Sigmoid colon (tissue), 7 donors: ENCODE measurements at places on chromosomes 6 and 20. TPM values are rescaled to one million over a fixed set of nuclear protein-coding genes. Genes with fewer than 3 reads are reported as not detected.

GRCh38 chr6:161272635-161273273, 1.1 kb downstream of the AGPAT4 start:
- DNase-seq: peak; percentile 17

DNA sequence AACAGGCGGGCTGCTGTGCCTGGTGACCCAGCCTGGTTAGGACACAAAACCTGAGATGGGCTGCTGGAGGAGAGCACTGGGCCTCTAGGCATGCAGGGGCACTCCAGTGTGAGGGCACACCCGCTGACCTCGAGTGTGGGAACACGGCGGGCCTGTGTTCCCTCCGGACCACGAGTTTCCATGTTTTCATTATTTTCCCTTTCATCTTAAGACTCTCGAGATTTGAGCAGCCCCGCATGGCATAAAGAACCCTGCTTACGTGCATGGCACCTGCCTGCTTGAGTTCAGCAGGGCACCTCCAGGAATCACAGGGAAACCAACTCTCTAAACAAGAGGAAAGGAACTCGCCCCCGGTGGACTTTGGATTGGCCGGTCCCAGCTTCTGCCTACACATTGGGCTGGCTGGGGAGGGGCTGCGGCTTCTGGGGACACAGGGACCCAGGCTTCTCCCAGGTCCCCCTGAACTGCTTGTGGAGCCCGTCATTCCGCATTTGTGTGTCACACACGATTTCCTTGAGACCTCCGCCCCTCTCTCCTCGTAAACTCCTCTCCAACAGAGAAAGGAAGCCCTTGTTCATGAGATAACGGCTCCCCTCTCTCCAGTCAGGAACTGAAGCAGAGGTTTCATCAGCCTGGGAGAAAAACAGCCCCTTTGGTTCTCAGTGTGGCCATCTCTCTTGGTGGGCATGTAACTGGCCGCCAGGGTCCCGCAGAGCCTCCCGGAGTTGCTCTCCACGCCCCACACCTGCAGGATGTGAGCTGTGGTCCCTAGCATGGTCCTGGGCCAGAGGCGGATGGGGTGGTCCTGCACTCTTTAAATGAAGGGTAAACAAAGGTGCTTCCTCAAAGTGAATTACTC, 181.8 kb downstream of the TTLL2 start:
- no peak for DNase-seq

- DNase-seq: no peak
These were observed 7.9 kb downstream of the KIAA1755 start for GRCh38 chr20:38252292-38253288.

- DNase-seq: no peak
These were observed 11.9 kb downstream of the CCN5 start for GRCh38 chr20:44727039-44727438.

GRCh38 chr20:63296531-63297299, 3.7 kb downstream of the COL20A1 start:
- DNase-seq: no peak

GRCh38 chr20:43994486-43995100, 79.9 kb downstream of the TOX2 start:
- DNase-seq: no peak

DNA sequence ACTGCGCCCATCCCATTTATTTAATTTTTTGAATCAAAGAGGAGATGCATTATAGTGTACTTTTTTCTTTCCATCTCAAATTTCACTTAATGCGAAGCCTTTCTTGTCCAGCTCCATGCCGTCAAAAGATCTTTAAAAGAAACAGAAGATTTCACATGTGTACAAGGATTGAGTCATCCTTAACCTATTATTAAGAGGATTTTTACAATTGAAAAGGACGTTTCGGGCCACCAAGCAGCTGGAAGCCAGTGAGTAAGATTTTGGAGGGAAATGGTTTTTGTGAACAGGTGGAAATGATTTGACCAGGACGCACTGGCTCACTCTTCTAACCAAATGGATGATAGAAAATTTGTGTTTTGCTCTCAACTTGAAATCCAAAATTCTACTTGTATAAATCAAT, 15.1 kb upstream of the CCDC170 start:
- no peak for DNase-seq

DNA sequence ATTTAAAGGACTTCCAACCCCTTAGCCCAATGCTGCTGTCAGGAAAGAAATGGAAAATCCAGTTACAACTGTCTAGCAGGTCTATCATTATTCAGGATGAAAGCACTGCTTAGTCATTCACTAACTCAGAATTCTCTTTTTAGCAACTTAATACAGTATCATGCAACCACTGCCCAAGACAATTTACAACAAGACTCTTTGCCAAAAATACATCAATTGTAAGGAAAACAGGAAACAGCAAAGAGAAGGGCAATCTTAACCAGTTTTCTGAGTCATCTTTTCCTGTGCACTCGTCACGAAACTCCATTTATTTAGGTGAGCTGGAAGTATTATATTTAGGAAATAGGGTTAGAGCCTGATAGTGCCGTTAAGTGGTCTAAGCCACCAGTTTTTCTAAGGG, 1197.7 kb upstream of the CITED2 start:
- no peak for DNase-seq

- DNase-seq: no peak
These were observed 225.5 kb downstream of the EYA4 start for GRCh38 chr6:133466680-133467079.

DNA sequence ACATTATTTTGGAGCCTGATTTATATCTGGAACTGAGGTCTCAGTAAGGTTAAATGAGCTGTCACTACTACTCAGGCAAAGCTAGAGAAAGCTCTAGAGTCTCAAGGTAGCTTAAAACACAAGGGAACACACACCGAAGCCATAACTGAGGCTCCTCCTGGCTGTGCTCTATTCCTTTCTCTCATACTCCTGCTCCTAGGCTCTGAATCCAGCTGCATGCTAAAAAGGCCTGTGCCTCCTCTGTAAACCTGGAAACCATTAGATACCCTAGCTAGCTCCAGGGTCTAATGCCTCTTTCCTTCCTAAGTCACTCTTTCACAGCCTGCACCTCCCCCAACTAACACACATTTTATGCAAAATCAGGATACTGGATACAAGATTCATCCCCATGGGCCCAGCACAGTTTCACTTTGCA, 17.1 kb downstream of the RIPOR2 start:
- DNase-seq: no peak

DNA sequence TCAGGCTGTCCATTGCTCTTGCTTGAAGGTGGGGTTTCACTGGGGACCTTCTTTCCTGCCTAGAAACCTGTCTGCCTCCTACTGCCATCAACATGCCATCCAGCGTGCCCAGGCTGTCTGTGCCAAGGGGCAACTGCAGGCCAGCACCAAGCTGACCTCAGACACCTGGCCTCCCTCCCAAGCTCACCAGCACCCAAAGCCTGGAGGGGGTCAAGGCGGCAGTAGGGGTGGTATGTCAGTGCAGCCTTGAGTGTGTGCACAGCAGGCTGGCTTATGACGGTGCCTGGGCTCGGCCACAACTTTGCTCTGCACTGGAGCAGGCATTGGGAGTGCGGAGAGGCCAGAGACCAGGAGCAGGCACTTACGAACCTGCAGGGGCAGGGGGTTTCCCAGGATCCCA, 149.0 kb downstream of the EYS start:
- DNase-seq: no peak

- DNase-seq: no peak
These were observed 1.7 kb downstream of the POPDC3 start for GRCh38 chr6:105178110-105178509.

- DNase-seq: peak; percentile 35
These were observed 11.3 kb downstream of the APMAP start for GRCh38 chr20:24981282-24981681.

- DNase-seq: no peak
These were observed 28.8 kb upstream of the TSHZ2 start for GRCh38 chr20:52943185-52943841.

GRCh38 chr20:17407550-17407949, 123.6 kb downstream of the BFSP1 start:
- DNase-seq: no peak

DNA sequence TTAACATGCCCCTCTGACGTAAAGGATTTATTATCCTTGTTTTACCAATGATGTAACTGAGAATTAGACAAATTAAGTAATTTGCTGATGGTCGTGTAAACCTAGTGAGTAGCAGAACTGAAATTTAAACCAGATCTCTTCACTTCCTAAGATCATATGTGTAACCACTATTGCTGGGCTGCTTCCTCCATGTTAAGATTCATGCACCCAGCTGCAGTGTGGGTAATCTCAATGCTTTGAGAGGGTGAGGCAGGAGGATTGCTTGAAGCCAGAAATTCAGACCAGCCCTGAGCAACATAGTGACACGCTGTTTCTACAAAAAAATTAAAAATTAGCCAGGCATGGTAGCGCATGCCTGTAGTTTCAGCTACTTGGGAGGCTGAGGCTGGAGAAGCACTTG, 97.9 kb downstream of the L3MBTL3 start:
- no peak for DNase-seq

GRCh38 chr6:137080711-137081110, 35.9 kb upstream of the IL20RA start:
- DNase-seq: no peak

DNA sequence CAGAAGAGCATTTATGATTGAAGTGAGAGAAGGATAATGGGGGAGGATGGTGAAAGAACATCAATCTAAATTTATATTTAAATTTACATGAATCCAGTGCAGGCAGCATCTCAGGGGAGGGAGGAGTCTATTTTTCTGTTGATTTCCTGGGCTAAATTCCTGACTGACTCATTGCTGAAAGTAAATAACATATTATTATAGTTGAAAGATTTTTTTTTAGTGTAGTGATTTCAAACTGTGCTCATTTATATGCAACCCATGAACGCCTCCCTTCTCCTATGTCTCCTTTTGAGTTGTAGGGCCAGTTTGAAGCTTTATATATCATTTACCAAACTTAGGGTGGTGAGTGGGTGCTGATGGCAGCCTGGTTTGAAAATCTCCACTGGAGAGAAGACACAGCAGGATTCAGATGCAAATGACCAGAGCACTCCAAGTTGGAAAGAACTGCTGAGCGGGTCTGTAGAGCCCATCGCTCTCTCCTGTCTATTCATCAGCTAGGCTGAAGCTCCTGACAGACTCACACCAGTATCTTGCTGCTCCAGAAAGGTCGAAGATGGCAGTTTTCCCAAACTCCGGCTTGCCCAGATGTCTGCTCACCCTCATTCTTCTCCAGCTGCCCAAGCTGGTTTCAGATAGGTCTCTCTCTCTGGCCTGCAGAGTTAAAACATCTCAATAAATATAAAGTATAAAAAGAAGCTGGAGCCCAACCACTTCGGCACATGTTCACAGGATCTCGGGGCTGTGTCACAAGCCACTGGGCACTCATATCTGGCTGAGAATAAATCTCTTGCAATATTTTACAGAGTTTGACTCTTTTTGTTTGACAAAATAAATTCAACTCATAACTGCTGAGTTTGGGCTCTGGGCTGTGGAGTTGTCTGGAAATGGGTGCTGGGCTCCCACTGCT, 18.3 kb downstream of the BTN2A1 start:
- DNase-seq: no peak

DNA sequence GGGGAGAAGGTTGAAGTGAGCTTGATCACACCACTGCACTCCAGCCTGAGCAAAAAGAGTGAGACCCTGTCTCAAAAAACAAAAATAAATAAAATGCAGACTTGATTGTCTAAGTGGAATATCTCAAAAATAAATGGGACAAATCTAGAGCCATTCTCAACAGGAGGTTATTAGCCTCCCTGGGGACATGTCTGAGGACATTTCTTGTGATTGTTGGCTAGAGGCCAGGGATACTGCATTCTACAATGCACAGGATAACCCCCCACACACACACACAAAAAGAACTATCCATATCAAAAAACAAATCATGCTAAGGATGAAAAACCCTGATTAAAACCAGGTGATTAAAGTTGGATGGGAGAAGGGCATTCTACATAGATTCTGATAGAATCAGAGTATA, 37.5 kb downstream of the FAM217A start:
- no peak for DNase-seq

- DNase-seq: no peak
These were observed 1.3 kb downstream of the EPPIN start for GRCh38 chr20:45545754-45546453.

GRCh38 chr6:447381-448165, 56.0 kb downstream of the IRF4 start:
- no peak for DNase-seq

- DNase-seq: no peak
These were observed 3.7 kb downstream of the TNFAIP3 start for GRCh38 chr6:137870744-137871247.

- no peak for DNase-seq
These were observed 7.5 kb upstream of the SIRPA start for GRCh38 chr20:1887756-1888155.

GRCh38 chr20:25282034-25282781, 34.3 kb downstream of the PYGB start:
- DNase-seq: peak; percentile 67

GRCh38 chr6:151452750-151453427, 963 bp upstream of the RMND1 start:
- no peak for DNase-seq

DNA sequence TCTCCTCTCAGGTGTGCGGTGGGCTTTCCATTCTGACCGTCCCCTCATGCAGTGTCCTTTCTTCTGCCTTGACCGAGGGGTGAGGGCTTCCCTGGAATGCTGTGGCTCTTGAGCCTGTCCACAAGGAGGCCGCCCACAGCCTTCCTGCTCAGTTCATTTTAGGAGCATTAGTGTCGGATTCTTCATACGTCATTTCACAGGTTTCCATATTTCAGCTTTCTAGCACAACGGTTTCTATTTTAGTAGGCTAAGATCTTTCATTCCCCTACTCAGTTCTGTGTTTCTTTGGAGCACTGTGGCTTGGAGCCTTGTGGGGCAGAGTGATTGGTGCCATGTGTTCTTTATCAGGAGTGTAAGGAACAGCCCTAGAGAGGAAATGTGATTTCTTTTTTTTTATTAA, 5.5 kb downstream of the PPP1R3G start:
- DNase-seq: no peak

DNA sequence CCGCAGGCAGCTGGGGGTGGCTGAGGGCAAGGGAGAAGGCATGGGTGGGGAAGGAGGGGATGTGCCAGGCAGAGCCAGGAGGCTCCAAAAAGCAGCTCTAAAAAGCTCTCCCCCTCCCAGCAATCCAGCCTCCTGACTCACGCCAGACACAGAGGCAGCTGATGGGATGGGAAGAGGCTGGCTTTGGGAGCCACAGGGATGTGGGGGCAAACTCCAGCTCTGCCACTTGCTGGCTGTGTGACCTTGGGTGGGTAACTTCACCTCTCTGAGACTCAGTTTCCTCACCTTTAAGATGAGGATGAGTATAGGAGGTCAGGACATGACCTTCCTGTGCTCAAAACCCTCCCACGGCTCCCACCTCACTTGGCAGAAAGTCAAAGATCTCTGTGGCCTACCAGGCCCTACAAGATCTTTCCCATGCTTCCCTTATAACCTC, 148.9 kb downstream of the CEBPB start:
- peak; percentile 64 for DNase-seq

Gene TSHZ2
- 17.6 TPM for total RNA-seq

Gene C2
- 11.5 TPM for total RNA-seq

Gene UBD
- total RNA-seq: not detected

Gene VIP
- total RNA-seq: 36.4 TPM

Gene SLC25A27
- 54.6 TPM for total RNA-seq

Gene FAM83B
- not detected for total RNA-seq

Gene WFDC12
- total RNA-seq: not detected

Gene PAK5
- 0.14 TPM for total RNA-seq

Gene KIF6
- 0.36 TPM for total RNA-seq

Gene MYLIP
- 44.5 TPM for total RNA-seq

Gene FGD2
- total RNA-seq: 17.1 TPM

Gene BMP5
- total RNA-seq: under 0.01 TPM

Gene ELOVL2
- 0.71 TPM for total RNA-seq
